ENCODE measurements at places on chromosomes 1 and 21.

- peak; percentile 32 for DNase-seq
These were observed 15.3 kb downstream of the SEMA6C start for GRCh38 chr1:151130987-151131586.

DNA sequence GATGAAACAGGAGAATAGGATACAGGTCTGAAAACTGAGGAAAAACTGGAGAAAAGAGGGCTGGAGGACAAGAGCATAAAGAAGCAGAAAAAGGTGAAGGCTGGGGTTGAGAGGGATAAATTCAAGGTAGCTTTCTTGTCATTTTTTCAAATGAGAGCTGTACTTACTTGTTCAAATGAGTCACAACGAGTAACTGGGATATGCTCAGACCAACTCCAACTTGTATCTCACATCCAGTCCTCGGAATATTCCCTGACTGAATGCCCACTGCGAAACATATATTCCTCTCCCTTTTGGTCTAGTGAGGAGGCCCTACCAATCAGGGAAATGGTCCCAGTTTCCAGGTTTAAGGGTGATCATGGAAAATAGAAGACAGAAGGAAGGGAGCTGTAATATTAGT, 343.4 kb downstream of the HHIPL2 start:
- no peak for DNase-seq

DNA sequence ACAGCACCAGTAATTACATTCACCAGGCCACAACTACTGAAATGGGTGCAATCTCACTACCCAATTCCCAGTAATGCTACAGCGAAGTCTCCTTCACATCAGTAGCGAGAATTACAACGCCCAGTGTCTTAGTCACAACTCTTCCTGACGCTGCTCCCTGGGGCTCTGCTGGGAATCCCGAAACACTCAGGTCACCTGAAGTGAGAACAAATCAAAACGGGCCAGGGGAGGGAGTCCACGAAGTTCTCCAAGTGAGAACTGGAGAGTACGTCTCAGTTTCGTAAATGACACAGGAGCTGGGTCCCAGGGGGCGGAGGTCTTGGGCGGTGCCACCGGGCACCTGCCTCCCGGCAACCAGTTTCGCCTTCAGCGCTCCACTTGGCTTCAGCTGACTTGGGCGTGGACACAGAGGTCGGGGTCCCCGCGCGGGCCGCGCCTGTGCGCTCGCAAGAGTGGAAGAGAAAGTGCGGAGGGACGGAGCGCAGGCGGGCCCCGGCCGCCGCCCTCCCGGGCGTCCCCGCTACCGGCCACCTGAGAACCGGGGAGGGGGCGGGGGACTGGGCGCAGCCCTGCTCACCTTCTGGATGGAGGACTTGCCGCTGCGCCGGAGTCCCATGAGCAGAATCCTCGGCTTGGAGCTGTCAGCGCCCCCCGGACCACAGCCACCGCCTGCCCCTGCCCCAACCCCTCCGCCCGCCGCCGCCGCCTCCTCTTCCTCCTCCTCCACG, 575 bp downstream of the RRAGC start:
- DNase-seq: no peak

DNA sequence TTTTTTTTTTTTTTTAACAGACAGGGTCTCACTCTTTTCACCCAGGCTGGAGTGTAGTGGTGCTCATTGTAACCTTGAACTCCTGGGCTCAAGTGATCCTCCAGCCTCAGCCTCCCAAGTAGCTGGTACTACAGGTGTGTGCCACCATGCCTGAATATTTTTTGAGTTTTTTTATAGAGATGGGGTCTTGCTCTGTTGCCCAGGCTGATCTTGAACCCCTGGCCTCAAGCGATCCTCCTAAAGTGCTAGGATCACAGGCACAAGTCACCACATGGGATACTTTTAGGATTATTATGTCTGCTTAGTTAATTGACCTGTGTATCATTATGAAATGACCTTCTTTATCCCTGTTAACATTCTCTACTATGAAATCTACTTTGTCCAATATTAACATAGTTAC, 38.0 kb downstream of the RASSF5 start:
- DNase-seq: no peak

GRCh38 chr1:53669621-53670191, 69.3 kb downstream of the GLIS1 start:
- no peak for DNase-seq

- no peak for DNase-seq
These were observed 3.8 kb downstream of the JMJD4 start for GRCh38 chr1:227731241-227731677.

- DNase-seq: no peak
These were observed 84.7 kb downstream of the LRRC8D start for GRCh38 chr1:89905395-89906058.

GRCh38 chr1:163054181-163054591, 15.0 kb upstream of the RGS4 start:
- no peak for DNase-seq

GRCh38 chr1:112688781-112689193, 14.3 kb downstream of the MOV10 start:
- no peak for DNase-seq

DNA sequence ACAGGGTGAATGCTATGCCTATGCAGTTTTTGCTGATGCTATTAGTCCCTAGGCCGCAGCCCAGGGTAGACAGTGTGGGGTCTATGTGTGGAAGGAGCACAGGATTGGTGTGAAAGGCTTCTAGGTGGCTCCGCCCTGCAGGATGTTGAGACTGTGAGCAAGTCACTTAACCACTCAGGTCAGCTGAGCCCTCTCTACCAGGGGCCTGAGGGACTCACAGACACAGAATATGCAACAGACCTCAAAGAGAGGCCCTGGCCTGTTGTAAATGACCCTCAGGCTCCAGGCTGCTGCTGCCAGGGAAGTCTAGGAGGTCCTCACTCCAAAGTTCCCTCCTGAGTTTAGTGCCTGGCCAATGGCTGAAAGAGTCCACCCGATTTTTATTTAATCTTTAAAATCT, 11.0 kb downstream of the NHLH2 start:
- no peak for DNase-seq

- DNase-seq: peak; percentile 43
These were observed at the start of gene IFNLR1 for GRCh38 chr1:24186993-24187790. IFNLR1 (minus strand) TSS chr1:24187289; CDS start chr1:24187248, 41 bp downstream.

DNA sequence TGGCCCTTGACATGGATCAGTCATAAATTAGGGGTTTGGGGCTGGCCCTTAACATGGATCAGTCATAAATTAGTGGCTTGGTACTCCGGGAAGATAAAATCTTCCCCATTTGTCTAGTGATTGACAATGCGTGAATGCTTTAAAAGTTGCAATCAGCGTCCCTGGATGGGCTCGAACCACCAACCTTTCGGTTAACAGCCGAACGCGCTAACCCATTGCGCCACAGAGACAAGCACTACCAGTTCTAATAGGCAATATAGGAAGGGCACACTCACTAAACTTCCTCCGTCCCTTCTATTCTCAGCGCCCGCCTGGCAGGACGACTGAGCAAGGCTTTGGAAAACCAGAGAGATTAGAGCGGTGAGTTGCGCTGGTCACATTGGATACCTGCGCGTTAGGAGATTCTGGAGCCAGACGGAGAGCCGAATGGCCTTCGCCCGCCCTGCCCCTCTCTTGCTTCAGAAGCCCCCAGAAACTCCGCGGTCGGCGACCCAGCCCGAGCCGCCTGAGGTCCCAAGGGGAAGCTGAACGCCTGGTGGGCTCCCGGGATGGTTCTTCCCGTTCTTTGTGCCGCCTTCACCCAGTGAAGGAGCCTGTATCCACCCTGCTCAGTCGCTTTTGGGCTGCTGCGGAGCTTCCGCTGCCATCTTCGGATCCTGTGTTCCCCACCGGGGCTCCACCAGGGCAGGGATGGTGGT, 235.9 kb downstream of the FAM72C start:
- no peak for DNase-seq

GRCh38 chr21:45985471-45986315, 4.1 kb downstream of the COL6A1 start:
- DNase-seq: no peak

DNA sequence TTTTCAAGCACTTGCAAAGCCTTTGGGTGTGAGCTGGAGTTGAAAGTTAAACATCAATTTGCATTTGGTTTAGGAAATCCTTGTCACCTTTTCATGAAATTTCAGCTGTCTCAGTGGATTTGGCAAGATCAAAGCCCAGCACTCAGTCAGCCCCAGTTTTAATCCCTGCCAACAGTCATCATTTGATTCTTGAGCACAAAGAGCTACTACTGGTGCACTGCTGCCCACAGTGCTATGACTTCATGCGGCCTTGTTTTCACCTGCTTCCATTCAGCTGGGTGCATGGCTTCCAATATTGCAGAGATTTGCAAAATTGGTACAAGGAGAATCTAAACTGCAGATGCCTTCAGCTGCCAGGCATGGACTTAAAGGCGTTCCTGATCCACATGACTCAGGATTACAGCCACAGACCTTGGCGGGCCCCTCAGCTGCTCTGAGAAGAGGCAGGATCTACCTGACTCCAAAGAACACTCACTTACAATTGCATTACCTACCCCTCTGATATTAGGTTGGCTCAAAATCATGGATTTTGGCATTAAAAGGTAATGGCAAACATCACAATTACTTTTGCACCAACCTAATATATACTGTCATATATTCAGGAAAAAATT, 259.1 kb downstream of the DSCAM start:
- DNase-seq: no peak

DNA sequence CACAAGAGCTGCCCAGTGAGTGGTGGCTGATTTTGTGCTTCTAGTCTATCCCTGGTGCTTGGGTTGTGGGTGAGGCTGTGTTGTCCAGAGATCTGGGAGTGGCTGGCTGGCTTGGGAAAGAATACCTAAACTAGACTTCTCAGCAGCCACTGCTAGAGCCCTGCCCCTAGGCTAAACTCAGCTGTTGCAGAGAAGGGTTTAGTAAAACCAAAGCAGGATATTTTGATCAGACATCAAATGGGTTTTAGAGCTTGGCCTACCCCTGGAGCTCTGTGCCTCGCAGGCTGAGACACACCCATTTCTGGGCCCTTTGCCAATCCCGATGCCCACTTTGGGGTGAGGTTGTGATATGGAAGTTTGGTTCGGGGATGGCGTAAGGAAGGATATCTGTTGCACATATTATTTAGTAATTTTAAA, 88.5 kb downstream of the UCK2 start:
- DNase-seq: no peak

GRCh38 chr21:46515109-46515508, 56.4 kb downstream of the DIP2A start:
- DNase-seq: no peak

DNA sequence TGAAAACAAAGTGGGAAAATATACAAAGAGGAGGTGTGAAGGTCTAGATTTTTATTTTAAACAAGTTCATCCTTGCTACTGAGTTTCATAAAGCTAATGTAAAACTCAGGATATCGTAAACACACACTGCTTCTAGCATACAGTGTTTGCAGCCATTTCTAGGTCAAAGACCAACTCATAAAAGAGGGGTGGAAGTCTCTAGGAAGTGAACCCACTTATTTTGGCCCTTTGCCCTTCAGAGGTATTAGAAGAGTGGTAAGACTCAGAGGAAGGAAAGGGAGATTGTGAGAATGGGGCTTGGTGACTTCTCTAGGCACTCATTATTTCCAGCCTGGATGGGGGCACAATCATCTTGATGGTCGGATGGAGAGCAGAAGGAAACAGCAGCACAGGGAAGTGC, 91.2 kb downstream of the TNFSF18 start:
- DNase-seq: no peak

- DNase-seq: no peak
These were observed 104.9 kb upstream of the SLC2A1 start for GRCh38 chr1:43063394-43064219.

DNA sequence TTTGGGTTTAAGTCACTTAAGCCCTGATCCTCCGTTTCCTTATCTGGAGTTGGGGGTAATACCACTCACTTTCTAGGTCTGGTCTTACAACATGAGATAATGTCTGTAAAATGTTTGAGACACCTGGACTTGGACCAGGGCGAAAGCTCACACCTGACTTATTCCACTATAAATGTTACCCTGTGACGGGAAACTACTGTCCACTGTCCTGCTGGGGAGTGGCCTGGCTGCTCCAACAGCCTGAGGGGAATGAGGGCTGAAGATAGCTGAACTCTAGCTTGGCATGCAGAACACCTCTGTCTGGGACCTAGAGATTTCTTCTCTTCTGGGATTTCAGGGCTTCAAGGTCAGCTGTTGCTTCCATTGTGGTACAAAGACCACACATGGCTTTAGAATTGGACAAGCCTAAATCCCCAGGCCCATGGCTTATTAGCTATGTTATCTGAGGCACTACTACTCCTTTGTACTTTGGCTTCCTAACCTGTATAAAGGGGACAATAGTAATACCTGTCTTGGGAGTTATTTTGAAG, 9.5 kb upstream of the A3GALT2 start:
- no peak for DNase-seq

DNA sequence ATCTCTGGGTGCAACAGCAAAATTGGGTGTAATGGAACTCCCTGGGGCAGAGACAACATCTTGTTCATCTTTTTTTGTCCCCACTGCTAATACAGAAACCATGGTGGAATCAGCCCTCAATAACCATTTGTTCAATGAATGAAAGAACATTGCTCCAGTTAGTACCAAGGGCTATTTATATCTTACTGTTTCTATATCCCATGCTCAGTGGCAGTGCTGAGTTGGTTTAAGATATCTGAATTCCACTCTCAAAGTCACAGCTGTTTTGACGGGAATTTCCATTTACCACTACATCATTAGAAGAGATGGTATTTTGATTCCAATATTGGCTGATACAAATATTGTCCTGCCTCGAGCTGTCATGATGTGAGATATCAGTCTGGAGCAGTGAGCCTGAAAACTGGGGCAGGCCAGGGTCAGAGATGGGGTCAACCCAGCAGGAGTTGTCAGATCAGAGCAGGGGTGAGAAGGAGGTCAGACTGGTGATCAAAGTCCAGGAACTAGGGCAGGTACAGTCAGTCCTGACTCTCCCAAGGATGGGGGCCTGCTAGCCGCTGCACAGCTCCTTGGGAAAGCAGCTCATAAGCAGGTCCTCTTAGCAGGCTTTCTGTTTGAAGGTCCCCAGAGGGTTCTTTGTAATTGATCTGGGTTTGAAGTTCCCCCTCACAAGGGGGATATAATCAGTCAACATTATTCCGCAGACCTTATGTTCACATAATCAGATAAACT, 5.8 kb upstream of the PHC2 start:
- no peak for DNase-seq

GRCh38 chr1:111475701-111476100, 1.9 kb downstream of the C1orf162 start:
- DNase-seq: no peak

DNA sequence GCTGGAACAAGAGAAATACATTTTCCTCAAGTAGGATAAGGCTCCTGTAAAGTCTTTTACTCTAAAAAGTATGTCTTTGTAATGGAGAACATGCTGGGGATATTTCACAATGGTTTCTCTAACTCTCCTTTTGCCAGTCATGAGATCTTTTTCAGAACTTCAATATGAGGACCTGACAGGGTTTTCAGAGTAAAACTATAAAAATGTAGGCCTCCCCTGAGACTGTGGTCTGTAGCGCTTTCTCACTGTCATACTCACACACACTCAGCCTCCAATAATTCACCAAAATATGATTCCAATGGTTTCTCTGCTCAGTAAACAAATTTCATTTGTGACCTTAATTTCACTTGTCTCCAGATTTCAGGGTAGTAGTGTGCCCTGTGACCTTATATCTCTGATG, 440.1 kb upstream of the PTBP2 start:
- no peak for DNase-seq

DNA sequence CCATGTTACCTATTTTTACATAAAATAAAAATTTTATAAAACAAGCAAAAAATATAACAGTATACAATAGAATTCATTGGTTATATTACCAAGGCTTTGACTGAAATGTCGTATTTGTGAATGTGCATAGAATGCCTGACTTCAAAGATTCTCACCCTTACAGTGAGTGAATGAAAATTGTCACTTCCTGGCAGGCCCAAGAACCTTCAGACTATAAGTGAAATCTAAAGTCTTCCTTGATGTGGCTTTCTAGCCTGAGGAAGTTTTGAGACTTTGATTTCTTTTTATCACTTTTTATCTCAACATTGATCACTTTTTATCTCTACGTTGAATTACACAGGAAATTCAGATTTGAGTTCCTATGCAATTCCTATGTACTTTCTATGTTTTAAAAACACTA, 104.7 kb upstream of the KIAA0040 start:
- DNase-seq: no peak

All from stimulated activated CD8-positive, alpha-beta memory T cell treated with anti-CD3 and anti-CD28 coated beads, Interleukin-4, amount 100 ng/mL, for 1 hour (primary cell).